Stimulated activated CD4-positive, alpha-beta T cell treated with anti-CD3 and anti-CD28 coated beads, Interleukin-1b, Interleukin-23, amount 100 ng/mL, for 1 hour (primary cell): ENCODE measurements at places on chromosomes 13 and 19.

- no peak for DNase-seq
These were observed 397.8 kb upstream of the HTR2A start for GRCh38 chr13:47294691-47295090.

DNA sequence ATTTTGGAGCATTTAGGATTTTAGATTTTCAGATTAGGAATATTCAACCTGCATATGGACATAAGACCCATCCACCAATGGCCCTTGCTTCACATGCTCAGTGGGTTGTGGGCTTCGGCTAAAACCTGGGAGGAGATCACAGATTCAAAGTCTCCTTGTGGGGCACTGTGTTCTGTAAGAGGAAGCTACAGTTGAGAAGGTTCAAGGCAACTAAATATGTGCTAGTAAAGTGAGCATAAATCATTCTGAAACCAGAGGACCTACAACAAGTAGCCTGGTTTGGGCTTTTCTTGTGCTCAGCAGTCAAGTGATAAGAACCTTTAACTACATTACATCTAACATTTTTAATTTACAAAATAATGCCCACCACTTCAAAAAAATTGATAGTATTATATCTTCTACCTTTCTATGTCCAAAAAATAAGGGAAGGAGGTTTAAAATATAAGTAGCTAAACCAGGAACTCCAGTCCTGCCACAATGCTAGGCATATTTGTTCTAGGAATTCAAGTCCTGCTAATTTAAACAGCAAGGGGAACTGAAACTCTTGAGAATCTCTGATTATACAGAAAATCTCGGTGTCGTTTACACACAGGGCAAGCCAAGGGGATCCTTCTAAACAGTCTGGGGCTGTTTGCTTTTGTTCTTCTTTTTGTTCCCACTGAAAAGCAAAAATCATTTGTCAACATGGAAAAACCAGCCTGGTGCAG, 36.6 kb downstream of the FOXO1 start:
- no peak for DNase-seq

DNA sequence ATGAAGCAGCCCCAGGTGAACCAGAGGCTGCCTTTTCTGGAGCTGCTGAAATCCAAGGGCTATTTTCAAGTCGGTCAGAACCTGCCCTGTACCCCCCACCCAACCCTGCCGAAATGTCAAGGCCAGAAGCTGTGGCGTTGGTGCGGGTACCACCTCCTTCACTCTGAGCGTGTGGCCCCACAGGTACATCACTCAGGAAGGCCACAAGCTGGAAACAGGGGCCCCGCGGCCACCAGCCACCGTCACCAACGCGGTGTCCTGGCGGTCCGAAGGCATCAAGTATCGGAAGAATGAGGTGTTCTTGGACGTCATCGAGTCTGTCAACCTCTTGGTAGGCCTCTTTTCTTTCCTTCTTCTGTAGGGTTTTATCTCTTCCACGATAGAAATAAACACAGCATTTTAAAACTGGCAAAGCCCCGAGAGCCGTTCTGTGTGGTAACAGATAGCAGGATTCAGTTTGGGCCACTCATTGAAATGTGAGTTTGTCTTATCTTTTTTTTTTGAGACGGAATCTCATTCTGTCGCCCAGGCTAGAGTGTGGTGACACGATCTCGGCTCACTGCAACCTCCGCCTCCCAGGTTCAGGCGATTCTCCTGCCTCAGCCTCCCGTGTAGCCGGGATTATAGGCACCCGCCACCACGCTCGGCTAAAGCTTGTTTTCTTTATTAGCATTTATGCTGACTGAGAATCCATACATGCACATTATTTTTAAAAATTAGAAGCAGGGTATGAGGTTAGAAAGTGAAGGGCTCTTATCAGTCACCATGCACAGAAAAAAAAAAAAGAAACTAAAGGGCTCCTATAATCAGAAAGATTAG, 11.3 kb downstream of the AP1M1 start:
- DNase-seq = no peak

DNA sequence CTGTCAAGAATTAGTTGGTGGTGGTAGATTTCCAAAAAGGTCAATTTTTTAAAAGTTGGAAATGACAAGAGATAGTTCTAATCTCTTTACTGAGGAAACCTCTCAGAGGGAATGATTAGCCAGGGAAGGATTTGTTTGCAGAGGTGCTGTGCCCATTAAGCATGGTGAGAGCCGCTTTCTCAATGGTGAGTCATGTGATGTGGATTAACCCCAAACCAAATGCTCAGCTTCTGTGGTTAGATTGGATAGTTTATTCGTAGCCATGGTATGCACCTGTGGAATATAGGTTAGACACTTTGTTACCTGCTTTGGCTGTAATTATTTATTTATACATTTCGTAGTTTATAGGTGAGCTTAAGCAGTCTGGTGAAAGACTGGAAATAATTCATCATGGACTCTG, 7.1 kb downstream of the HNRNPM start:
- no peak for DNase-seq

DNA sequence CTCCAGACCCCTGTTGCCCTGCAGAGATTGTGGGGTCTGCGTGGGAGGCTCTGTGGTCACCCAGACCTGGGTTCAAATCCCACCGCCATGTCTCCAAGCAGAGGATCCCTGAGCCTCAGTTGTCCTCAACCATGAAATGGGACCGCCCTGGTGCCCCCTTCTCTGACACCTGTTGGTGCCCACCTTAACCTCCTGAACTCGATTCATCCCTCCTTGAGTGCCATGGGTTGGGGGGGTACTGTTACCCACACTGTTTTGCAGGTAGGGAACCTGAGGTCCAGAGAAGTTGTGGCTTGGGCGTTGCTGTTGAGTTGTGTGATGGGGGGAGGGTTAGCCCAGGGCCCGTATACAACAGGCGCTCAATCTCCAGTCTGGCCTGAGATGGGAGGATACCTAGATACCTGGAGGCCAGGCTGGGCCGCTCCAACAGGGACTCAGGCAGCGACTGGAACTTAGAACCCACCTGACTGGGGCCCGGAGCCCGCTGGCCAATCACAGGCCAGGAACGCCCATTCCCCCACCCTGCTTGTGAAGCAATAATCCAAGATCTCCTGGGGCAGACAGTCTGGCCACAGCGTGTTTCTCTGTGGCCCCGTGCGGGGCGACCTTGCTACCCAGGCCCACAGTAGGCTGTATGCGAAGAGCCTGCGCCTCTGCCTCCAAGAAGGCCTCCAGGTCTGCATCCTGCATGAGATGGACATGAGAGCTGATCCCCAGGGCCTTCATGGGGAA, 2.8 kb downstream of the ARID3A start:
- DNase-seq = no peak

- DNase-seq = no peak
These were observed 1.5 kb downstream of the SCAF1 start for GRCh38 chr19:49643466-49643865.

DNA sequence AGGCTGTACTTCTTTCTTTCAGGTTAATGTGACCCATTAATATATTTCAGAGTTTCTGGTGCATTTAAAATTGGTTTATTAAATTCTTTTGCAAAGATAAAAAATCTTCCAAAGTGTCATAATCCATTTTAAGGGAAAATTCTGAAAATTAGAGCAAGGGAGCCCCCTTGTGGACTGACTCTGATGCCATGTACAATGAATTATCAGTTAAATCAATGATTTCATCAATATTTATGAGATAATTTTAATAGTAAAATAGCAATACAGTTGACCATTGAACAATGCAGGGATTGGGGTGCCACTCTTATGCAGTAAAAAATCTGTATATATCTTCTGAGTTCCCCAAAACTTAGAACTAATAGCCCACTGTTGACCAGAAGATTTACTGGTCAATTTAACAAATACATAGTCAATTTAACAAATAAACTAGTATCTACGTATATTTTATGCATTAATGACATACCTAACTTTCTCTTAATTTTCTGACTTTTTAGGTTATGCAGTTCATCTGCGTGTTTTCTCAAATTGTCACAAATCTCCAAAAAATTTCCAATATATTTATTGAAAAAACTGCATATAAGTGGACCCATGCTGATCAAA, 479.1 kb upstream of the MIR17HG start:
- DNase-seq = no peak

- DNase-seq = no peak
These were observed 118.5 kb downstream of the ABCC4 start for GRCh38 chr13:95182570-95183265.

- DNase-seq = no peak
These were observed 48.3 kb downstream of the KDM4B start for GRCh38 chr19:5017235-5017634.

DNA sequence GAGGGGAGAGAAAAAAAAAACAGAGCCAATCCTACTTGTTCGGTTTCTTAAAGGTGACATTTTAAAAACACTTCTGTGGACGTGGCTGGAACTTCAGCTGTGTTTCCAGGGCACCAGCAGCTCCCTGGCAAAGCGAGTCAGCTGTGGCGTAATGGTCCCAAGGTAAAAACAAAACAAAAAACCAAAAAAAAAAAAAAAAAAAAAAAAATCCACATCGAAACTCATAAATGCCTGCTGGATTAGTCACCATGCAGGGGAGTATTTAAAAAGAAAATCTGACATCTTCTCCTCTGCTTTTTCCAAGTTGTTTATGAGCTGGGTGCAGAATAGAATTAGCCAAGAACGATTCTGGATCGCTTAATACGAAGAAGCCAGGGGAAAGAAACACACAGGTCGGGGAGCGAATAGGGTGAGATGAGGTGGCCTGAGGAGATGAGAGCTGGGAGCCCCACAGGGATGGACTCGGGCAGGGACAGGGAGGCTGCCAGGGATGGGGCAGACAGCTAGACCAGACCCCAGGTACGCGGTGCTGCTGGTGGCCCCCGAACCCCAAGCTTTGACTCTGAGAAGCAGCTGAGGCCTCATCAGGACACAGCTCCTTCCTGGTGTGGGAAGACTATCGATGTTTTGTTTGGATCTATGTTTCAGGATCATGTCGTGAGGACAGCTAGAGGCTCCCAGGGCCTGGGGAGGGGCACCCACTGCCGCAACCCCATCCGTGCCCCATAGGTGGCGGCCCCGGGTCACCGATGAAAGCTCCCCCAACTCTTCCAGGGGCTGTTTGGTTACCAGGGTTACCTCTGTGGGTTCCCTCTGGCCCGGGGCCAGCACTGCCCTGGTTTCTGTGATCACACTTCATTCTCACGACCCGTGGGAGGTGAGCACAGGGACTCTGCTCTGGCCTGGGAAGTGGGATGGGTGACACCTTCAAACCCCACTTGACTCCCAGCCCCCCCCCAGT, 3.1 kb upstream of the CTXN1 start:
- DNase-seq = no peak

DNA sequence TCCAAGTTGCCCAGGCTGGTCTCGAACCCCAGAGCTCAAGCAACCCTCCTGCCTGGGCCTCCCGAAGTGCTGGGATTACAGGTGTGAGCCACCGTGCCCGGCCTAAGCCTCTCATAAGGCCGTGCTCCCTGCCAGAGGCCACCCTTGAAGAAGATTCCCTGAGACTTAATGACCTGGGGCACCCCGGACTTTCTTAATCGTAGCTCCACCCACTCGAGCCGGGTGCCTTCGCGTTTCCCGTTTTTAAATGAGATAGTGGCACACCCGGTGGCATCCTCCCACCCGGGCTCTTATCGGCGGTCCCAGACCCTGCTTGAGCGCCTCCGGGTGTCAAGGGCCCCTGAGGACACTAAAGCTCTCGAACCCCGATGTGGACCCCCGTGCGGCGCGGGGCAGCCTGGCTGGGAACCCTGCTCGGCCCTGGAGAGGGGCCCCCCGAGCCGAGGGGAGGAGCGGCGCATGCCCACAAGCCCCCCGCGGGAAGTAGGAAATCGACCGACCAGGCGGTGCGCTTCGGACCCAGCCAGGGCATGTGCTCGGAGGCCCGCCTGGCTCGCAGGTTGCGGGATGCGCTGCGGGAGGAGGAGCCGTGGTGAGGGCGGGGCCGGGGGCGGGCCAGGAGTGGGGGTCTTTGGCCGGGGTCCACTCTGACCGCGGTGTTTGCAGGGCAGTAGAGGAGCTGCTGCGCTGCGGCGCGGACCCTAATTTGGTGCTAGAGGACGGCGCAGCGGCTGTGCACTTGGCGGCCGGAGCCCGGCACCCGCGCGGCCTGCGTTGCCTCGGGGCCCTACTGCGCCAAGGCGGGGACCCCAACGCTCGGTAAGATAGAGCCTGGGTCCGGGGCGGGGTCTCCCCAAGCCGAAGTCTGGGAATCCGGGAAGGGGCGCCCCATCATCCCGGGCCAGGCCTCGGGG, at the start of gene ANKLE1:
Gene ANKLE1, plus strand, starts transcription at position 511 of the 914 bp plus-strand sequence. Its CDS starts 20 bp downstream, at position 531.
- DNase-seq = no peak

- no peak for DNase-seq
These were observed 45.5 kb upstream of the ZNF91 start for GRCh38 chr19:23440791-23441190.

DNA sequence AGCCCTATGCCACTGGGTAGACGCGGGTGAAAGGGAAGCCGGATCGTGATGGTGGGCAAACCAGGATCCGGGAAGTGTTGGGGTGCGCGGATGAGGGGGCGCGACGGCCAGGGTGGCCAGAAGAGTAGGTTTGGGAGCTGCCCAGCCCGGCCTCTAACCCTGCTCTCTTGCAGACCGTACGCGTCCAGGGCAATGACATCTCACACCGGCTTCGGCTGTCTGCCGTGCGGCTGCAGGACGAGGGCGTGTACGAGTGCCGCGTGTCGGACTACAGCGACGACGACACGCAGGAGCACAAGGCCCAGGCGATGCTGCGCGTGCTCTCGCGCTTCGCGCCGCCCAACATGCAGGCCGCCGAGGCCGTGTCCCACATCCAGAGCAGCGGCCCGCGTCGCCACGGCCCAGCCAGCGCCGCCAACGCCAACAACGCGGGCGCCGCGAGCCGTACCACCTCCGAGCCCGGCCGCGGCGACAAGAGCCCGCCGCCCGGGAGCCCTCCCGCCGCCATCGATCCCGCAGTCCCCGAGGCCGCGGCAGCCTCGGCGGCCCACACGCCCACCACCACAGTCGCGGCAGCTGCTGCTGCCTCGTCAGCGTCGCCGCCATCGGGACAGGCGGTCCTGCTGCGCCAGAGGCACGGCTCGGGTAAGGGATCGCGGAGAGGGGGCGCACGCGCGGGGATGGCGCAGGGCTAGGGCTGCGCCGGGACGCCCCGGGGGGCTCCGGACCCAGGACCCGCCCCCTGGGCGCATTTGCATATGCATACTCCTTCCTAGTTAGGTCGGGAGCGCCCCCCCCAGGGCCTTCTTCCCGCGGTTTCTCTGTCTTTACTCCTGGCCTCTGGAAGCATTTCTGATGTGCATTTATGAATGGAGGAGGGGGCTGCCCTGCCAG, 4.1 kb downstream of the VSTM2B start:
- DNase-seq = no peak

- no peak for DNase-seq
These were observed 7.9 kb downstream of the SLC25A23 start for GRCh38 chr19:6451583-6452222.

GRCh38 chr13:34942732-34943435, 814 bp downstream of the NBEA start:
- DNase-seq = no peak

- DNase-seq = no peak
These were observed 51.5 kb downstream of the SKA3 start for GRCh38 chr13:21124852-21125251.

GRCh38 chr19:4368128-4368820, 24.9 kb downstream of the MPND start:
- no peak for DNase-seq
